ENCODE measurements at places on chromosomes 1 and 21.

DNA sequence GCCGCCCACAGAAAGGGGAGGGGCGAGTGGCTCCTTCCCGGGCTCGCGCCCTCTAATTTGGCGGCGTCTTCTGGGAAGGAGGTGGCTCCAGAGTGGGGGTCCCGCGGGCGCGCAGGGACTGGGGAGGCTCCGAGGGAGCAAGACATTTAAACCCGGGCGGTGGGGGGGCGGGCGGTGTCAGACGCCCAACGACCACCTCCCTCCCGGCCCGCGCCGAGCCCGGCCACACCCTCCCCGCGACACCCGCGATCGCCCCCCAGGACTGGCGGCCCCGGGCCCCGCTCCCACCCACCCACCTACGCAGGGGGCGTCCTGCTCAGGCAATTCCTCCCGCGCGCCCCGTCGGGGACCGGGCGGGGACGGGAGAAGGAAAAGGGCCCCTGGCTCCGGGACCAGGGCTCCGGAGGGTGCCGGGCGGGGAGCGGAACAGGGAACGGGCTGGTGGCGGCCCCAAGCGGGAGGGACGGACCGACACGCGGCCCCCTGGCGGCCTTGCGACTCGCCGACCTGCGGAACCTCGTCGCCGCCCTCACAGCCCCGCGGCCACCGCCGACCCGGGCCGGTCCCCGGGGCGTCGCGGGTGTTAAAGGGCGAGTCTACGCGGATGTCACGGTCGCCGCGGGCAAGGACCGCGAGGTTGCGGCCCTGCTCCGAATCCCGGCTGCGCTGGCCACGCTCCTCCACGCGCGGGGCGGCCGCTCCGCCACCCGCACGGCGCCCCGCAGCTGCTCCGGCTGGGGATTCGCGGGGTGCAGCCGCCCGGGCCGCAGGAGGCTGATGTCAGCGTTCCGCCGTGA is 94.0 kb upstream of the FMN2 start:
- no peak for DNase-seq

- DNase-seq: no peak
Measured at GRCh38 chr1:221286399-221286798, 407.2 kb downstream of the HLX start.

DNA sequence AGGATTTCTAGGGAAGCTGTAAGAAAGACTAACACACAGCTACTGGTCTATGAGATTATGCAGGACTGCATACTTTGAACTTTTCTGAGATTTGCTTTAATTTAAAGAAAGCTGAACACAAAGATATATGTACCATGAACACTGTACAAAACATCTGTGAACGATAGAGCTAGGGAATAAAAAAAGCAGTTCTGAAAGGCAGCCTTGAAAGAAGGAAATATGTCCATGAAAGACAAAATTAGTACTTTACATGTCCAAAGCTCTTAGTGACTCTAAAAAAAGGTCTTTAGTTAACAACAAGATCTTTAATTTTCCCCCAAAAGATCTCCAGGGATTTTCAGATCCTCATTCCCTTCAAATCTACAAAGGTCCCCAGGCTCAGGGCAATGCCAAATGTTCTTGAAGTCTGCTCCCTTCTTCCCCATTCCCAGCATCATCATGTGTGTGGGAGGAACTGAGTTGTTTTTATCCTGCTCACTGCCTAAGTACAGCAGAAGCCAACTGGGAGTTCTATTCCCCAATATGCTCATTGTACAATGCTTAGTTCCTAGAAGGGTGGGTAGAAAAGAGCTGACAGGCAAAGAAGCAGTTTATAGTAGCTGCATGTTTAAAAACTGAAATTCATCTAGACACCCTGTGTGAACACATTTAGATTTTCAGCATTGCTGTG is 60.1 kb upstream of the PTCH2 start:
- DNase-seq: no peak

DNA sequence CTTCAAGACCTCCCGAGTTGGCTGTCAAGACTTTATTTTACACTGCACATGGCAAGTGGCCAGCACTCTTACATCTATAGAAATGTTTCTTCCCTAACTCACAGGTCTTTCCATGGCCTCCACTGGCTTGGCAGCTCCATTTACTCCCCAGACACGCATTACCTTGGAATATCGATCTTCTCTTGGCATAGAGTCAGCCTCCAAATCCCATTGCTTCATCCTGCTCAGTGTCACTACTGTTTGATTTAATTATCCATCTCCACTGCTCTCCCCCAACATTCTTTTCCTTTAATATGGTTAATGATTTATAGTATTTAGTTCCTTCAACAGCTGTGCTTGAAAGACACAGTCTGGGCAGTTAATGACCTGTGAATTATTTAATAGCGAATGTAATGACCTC is 241.2 kb upstream of the MAP1LC3C start:
- DNase-seq: no peak

All from GM12865 (cell line).